ENCODE measurements at places on chromosomes 1 and 21.

DNA sequence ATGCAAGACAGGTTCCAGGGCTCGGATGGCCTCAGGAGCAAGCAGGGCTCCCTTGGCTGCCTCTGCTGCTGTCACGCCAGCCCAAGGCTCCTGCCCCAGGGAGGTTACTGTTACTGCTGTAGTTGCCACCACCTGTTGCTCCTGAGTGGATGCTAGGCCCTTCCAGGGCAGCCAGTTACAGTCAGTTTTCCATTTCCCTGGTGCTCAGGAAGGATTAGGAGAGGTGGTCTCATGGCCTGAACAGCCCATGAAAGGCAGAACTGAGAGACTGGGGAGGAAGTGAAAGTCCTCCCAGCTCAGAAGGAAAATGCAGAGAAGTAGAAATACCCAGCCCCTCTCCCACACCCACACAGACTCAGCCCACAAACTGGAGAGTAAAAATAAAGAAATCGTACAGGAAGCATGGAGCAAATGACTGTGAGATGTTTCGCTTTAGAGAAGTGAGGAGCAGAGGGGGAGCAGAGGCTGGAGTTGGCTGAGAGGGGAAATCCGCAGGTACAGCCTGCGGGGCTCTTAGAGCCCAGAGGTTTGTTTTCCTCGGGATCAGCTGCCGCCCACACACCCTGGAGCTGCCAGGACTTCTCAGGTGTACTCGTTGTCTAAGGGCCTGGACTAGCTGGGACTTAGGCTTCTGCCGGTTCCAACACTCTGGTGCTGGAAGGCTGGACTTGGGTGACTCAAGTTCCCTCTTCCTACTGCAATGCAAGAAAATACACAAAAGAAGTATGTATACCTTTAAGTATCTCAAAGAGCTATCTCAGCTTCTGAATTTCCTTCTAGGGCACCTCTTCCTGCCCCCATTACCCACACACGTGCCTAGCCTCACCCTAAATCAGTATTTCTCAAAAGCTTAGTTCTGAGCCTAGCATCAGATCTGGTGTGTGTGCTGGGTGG, 2.3 kb downstream of the IL6R start:
- peak; percentile 40 for DNase-seq

DNA sequence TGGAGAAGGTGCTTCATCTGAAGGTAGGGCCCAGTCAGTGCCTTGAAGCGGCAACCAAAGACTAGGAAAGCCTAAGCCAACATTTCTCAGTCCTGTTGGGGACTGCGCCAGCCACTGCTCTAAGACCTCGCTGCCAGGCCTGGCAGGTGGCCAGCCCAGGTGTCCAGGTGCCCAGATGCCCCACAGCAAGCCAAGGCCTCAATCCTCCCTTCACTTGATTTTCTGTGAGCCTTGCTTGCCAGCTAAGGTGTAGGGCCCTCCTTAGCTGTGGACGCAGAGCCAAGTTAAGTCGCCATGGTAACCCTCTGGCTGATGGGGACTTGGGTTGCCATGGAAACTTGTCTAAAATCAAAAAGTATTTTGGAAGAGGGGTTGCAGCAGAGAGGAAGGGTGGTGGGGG, 135.0 kb downstream of the NAV1 start:
- no peak for DNase-seq

DNA sequence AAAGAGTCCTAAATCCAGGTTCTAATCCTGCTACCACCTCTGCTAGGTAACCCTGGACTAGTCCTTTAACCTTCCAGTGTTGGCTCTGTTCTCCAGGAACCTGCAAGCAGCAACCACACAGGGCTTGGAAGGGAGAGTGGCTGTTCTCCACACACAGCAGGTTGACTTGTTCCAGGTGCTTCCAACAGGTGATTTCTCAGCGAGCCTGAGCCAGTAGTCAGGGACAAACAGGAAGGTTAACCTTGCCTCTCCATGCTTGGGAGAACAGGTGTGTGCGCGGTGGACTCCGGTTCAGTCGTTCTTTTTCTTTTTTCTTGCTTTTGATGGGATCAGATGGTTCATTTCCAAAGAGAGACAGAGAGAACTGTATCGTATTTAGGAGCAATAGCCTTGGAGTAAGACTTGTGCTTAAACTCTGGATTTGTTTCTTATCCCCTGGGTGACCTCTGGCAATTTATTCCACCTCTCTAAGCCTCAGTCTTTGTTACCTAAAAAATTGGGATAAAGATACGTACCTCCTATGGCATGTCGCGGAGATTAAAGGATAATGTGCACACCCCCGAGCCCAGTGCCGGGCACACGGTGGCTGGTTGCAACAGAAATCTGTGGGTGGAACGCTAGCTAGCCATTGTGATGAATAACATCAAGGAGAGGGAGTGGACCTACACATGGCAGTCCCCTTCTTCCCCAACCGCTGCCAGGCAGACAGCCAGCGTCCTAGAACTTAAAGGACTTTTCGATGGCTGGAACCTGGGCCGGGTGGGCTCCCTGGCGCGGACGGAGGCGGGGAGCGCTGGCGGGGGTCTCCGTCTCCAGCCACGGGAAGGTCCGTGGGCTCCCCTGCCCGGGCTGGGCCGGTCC, 583 bp upstream of the CACHD1 start:
- no peak for DNase-seq

DNA sequence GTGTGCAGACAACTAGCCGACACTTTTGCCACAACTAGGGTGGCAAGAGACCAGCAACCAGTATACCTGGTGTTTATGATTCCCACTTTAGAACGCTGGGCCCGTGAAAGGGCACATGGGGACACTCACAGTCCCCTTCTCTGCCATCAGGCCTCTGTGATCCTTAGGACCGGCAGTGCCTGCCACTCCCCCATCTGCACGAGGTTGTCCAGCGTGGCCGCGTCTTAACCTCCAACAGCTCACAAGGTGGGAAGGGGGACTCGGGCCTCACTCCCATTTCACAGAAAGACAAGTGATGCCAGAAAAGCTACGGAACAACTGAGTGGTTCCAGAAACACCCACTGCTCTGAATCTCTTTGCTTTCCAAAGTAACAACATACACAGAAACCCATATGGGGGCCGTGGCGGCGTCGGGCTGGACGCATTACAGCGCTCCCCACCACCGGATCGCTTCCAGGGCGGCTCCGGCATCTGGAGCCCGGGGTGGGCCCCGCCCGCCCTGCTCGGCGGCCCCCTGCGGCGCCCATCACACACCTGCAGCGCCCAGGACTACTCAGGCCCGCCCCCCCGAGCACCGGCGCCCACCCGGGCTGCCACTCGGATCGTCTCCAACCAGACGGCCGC, 1.0 kb downstream of the ZNF496 start:
- DNase-seq: no peak

- no peak for DNase-seq
These were observed 4.8 kb downstream of the OVGP1 start for GRCh38 chr1:111422546-111423391.

Measured in stimulated activated CD8-positive, alpha-beta memory T cell treated with anti-CD3 and anti-CD28 coated beads, Interleukin-7, amount 100 ng/mL, for 4 hours (primary cell).